ENCODE measurements at places on chromosomes 3 and 15.

DNA sequence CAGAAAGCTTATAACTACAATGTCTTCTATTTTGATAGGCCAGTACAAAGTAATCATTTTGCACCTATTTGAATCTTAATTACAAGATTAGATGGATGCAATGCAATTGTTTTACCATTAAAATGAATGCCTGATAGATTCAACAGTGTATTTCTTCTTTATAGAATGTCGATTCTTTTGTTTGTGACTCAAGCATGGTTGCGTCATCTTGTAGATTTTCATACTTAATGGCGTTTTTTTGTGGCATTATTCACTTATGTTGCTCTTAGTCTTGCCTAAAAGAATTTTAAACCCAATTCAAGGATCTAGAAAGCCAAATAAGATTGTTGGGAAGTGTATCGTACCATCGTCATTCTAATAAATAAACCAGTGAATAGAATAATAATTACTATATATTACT, 21.4 kb downstream of the ZBTB38 start:
- DNase-seq: no peak

DNA sequence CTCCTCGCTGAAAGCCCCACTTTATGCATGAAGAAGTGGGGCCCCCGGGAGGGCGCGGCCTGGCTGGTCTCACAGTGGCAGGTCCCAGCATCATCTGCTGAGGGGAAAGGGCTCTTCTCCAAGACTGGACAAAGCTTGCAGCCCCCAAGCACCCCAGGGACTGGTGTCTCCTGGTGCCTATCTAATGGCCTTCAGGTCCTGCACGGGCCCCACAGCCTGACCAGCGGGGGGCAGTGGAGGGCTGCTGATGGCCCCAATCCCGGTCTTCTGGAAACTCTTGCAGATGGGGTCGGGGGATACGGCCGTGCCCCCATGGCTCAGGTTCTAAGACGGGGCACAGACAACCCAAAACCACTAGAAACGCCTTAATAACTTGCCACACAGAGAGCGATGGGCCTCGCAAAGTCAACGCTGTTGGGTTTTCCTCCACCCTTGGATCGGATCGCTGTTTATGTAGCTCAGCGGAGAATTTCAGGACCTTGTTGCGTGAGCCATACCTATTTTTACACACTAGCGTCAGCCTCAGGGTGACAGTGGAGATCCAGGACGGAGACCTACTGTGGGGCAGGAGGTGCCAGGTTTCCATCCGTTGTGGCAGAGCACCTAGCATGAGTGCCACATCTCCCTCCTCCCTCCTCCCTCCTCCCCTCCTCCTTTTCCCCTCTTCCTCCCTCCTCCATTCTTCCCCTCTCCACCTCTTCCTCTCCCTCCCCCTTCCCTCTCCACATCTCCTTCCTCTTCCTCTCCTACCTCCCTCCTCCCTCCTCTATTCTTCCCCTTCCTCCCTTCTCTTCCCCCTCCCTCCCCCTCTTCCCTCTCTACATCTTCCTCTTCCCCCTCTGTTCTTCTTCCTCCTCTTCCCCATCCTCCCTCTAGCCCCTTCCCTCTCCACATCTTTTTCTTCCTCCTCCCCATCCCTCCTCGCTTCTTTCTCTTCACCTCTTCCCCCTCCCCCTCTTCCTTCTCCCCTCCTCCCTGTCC, 79.3 kb upstream of the ALDH1L1 start:
- DNase-seq: no peak

GRCh38 chr3:141960731-141961130, 84.3 kb downstream of the ATP1B3 start:
- DNase-seq: no peak

GRCh38 chr3:179902061-179902460, 134.7 kb downstream of the PEX5L start:
- DNase-seq: no peak

DNA sequence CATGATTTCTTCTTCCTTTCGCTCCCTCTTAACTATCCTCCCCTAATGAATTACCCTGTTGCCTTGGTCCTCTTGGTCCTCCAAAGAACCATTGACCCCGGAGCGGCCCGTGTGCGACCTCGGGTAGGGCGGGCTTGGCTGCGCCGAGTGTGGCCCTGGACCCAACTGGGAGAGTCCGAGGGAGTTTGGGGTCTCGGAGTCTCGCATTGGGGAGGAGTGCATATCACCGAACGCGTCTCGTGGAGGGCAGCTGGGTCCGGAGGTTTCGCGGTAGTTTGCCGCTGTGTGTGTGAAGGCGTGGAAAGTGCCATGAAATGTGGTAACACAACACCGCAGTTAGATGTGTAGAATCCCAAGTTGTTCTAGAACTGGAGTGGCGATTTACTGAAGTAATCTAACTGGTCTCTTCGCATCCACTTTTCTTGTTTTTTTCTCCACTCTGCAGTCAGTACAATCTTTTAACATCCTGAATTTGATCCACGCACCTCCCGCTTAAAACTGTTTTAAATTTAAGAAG, 363 bp downstream of the GTF2E1 start:
- no peak for DNase-seq

DNA sequence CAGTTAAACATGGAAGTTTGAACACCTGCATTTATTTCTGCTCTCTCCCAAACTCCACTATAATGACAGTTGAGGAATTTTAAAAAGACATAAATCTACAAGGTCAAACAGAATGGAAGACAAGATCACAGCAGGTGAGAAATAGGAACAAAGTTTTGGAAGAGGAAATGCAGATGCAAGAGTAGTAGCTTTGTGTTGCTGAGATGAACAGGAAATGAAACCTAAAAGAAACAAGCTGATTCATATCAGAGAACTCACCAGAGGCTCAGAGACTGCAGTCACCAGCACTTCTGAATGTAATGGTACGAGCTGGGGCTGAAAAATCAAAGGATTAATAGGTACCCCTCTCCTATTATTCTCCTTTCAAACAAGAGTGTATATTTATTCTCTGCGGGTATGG, 459.9 kb downstream of the RAP2B start:
- DNase-seq: no peak

- DNase-seq: no peak
Observed at GRCh38 chr3:29334706-29335105, 53.8 kb downstream of the RBMS3 start.

GRCh38 chr15:39888243-39888642, 31.8 kb downstream of the GPR176 start:
- DNase-seq: no peak

DNA sequence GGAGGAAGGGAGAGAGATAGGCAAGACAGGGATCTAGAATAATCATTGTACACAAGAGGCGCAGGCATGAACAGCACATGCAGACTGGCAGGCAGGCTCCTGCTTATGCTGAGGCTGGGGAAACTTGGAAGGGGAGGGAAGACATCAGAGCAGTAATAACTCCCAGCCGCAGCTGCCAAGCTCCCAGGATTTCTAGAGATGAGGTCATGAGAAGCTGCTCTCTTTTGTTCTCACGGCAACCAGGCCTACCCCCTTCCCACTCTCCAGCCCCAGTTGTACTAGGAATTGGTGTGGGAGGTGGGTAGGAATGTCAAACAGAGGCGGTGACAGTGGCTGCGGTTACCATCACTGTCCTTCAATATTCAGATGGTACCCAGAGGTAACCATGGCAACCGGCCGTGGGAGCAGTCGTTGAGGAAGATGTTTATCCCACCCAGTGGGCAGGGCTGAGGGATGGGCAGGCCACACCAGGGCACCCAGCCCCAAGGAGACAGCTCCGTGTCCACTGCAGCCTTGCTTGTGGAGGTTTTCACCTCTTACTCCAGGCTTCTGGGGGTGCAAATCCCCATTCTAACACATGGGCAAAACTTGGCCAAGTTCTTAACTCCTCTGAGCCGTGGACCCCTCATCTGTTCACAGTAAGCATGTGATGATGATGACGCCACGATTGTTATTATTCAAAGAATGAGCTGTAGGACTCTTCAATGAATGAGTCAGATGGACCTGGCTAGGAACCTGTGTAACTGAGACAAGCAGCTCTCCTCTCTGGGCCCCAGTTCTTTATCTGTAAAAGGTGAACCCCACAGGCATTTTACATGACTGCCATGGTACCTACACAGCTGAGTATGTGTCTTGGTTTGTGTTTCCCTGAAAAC, 360.8 kb upstream of the PROK2 start:
- DNase-seq: no peak

DNA sequence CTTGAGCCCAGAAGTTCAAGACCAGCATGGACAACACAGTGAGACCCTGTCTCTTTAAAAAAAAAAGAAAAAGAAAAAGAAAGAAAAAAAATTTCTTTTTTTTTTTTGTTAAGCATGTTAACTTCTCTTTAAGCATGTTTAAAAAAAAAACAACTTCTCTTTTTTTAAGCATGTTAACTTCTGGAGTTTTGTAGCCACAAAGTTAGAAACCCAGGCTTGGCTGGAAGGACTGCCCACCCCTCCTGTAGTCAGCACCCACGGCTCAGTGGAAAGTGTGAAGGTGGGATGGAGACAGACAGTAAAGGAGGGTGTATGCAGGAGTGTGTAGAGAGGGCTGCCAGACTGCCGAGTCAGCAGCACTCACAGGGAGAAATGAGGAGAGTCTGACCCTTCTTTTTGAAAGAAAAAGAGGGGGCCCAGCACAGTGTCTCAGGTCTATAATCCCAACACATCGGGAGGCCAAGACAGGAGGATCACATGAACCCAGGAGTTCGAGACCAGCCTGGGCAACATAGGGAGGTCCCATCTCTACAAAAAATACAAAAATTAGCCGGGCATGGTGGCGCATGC, 33.2 kb downstream of the GOLGA8S start:
- DNase-seq: no peak

GRCh38 chr3:63673111-63673510, 20.6 kb downstream of the SNTN start:
- DNase-seq: no peak

DNA sequence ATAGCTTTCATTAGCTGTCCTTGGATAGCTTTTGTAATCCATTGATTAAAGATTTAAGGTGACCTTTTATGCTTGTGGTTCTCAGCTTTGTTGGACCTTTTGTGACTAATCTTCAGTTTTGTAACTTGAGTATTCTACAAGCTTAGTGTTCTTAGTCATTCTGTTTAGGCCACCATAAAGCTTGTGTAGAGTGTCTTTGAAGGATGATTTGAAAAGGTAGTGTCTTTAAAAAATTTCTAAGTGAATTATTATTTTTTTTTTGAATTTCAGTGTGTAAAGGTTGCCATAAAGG, 7.5 kb downstream of the MORF4L1 start:
- no peak for DNase-seq

DNA sequence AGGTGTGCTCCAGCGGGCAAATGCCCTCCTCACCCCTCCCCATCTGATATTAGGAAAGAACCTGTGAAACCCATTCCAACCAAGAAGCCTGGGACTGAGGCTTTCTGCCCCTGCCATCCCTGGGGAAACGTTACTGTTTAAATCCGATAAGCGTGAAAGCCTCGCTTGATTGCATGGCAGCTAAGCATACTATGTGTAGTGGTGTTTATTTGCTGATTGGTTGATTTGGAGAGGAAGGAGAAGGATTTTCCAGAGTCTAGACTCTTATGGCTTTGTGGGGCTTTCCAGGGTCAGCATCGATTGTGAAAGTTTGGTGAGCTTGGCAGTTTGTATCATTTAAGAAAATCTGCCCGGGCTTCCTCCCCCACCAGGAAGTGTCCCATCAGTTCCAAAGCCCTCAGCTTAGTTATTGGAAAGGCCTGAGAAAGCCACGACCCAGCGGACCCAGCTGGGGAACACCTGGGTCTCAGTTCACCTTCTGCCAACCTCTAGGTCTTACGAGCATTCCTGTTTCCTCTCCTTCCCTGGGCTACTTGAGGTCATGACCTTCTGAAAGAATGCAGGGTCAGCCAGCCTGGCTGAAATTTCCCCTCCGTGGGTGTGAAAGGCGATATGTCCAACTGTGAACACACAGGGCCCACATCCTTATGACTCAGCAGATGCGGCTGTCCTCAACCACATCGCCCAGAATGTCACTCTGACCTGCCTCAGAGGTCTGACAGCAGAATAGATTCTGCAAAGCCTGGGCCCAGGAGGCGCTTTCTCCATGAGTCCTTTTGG, 62.8 kb upstream of the HERC1 start:
- peak; percentile 23 for DNase-seq

Data from hematopoietic multipotent progenitor cell treated with erythropoietin and hydrocortisone succinate and interleukin-3 and kit ligand, for 15 days (in vitro differentiated cells).